Stimulated activated CD4-positive, alpha-beta T cell treated with anti-CD3 and anti-CD28 coated beads, Interleukin-15, amount 100 ng/mL, for 1 hour (primary cell): ENCODE measurements at places on chromosomes 16 and 17.

DNA sequence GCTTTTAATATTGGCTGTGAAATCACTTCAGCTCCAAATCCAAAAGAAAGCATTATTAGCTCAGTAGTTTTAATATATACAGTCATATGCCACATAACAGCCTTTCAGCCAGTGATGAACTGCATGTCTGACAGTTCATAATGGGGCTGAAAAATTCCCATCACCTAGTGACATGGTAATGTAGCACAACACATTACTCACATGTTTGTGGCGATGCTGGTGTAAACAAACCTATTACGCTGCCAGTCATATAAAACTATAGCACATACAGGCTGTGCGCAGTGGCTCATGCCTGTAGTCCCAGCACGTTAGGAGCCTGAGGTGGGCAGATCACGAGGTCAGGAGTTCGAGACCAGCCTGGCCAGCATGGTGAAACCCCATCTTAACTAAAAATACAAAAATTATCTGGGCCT lies 92.2 kb downstream of the TUBD1 start:
- no peak for DNase-seq

DNA sequence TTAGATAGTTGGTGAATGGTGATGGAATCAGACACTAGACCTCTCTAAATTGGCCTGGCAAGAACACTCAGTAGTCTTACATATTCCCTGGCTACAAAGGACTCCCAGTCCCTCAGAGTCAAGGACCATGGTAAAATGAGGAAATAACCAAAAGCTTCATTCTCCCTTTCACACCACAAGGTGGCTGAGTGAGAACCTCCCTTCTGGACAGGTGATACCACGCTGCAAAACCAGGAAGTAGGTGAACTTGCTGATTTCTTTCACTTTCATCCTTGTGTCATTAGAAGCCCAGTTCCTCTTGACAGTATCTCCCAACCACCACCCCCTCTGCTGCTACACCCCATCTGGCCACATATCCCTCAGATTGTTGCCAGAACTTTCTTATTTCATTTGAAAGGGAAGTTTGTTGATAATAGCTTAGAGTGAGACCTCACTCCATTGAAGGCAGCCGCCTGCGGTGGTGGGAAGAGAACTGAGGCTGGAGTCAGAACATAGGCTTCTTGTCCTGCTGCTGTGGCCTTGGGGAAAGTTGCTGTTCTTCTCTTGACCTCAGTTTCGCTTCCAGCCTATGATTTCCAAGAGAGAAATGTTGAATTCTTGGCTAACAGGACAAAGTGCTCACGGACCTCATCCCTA lies 290.6 kb upstream of the CCL2 start:
- no peak for DNase-seq

DNA sequence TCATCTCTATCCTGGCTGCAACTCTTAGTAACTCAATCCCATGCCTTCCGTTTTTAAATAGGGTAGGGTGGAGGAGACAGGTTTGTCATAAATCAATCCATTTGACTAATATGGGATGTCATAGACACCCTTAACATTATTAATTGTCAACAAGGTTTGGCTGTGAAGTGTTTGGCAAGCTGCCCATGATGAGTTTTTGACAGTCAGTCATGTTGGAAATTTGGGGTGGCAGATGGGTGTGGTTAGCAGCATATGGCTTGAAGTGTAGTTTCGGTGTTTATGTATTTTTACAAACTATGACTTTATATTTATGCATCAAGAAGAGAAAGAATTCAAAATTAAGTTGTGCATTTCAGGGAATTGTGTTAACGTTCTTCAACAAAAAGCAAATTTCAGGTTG lies 221.8 kb upstream of the CDH5 start:
- DNase-seq: no peak

DNA sequence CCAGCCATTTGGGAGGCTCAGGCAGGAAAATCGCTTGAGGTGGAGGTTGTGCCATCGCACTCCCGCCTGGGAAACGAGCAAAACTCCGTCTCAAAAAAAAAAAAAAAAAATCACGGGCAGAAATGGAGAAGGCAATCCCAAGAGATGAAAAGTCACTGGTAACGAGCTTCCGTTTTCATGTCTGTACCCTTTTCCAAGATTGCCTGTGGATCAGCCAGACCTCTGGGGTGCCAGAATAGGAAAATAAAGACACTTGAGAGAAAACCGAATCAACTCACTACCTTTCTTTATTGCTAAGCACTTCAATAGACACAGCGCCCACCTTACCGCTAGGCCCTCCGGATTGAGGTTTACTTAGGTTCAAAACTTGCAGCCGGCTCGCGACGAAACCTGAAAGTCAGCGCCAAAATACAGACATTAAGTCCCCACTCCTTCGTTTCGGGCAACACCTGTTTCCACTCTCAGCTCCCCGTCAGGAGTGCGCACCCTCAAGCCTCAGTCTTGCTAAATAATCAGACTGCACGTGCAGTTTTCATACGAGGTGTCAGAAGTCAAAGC lies 970 bp upstream of the TRAF7 start:
- DNase-seq: no peak

DNA sequence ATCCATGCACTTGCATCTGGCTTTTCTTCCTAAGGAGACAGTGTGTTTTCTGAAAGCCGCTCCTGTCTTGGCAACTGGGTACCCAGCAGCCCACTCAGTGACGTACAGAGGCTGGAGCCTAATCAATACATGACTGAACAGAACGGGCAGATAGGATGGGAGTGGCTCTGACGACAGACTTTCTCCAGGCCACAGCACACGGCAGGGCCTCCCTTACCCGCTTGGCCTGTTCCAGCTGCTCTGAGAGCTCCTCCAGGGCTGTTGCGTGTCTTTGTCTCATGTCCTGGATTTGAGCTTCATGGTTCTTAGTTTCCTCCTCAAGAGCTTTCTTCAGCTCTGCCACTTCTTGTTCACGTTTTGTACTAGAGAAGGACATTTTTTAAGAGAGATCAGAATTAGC lies 64.9 kb downstream of the NDEL1 start:
- DNase-seq: no peak

DNA sequence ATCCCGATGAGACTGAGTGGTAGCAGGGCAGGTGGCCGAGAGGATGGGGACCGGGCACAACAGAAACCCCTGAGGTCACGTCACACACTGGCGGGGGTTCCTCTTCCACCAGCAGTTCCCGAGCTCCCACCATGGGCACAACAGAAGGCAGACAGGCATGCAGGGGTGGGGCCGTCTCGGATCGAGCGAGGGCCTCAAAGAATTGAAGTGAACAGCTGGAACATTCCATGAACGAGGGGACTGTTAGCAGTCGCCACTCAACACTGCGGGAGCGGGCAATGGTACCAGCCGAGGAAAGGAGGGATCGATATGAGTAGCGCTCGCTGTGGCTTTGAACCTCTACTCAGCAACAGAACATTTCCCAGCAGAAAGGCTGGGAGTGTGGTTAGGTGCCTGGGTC lies 5.3 kb downstream of the CEP131 start:
- DNase-seq: no peak

GRCh38 chr17:32622540-32622939 lies 135.7 kb downstream of the CDK5R1 start:
- DNase-seq: no peak

DNA sequence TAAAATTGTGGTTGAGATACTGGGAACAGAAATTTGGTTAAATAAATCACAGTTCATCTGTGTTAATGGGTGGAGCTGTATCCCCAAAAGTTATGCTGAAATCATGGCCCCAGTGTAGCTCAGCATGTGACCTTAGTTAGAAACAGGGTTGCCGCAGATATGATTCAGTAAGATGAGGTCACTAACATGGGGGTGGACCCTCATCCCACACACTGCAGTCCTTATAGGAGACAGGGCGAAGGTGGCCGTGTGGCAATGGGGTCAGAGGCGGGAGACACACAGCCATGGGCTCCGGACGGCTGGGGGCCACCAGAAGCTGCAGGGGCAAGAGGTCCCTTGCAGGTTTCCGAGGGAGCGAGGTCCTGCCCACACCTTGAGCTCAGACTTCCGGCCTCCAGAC lies 10.7 kb downstream of the GALNS start:
- DNase-seq: no peak

DNA sequence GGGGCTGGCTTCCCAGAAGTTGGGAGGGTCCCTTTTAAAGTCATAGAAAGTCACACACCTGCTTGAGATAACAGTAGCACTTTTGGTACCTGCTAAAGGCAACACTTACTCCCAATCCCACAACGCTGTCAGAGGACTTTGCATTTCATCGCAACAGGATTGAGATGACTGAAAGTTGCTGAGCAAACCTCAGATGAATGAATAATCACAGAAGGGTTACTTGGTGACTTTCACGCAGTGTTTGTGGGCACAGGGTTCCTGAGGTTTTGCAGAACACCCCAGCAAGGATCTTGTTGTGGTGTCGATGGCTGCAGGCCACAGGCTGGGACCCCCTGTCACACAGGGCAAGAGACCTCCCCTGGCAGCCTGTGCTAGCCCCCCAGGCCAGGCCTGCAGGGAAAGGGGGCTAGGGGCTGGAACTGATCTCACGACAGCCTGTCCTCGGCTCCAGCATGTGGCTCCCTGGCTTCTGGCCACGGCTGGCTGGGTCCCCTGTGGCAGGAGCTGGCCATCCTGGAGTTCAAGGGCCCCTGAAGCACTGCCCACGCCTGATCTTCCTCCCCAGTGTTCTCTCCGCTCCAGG lies 79.4 kb upstream of the CBX4 start:
- no peak for DNase-seq

GRCh38 chr17:48704361-48705248 lies 17.7 kb downstream of the PRAC1 start:
- no peak for DNase-seq

GRCh38 chr17:42212382-42212781 lies 18.1 kb upstream of the GHDC start:
- DNase-seq: no peak

DNA sequence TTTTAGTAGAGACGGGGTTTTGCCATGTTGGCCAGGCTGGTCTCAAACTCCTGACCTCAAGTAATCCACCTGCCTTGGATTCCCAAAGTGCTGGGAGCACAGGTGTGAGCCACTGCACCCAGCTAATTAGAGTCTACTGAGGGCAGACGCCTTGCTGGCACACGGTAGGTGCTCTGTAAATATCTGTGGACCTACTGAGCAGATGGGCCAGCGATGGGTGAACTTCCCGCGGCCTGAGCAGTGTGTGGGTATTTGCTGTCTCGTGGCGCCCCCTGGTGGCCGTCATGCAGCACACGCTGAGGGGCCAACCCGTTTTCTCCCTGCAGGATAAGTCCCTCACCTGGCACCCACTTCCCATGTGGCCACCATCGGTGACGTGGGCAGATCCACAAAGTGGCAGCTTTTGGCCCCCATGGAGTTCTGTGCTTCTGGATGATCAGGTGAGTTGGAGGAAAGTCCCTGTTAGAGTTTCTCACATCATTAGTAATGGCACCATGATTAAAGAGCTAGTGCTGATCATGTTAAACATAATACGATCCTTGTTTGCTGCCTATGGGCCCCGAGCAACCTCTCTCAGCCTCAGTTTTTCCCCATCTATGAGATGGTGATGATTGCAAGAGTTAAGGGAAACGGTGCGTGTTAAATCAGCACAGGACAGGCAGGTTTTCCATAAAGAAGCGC lies 40.7 kb downstream of the ZDHHC7 start:
- peak; percentile 53 for DNase-seq

DNA sequence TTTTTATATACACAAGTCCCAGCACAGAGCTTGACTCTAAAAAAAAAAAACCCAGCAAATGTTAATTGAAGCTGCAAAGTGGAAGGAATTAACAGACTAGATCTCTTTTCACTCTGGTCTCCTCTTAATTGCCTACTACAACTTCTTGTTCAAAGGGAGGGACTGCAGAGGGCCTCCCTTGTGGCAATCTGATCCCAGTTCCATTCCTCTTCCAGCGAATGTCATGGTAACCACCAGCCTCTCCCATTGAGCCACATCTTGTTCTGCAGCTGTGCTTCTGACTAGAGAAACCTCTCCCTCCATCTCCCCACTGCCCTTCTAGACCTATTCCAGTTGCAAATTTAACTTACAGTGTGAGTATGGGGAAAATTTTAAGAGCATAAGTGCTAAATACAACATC lies 5.9 kb downstream of the SUPT6H start:
- DNase-seq: no peak

GRCh38 chr17:48540213-48540612 lies 4.7 kb downstream of the HOXB2 start:
- DNase-seq: no peak

DNA sequence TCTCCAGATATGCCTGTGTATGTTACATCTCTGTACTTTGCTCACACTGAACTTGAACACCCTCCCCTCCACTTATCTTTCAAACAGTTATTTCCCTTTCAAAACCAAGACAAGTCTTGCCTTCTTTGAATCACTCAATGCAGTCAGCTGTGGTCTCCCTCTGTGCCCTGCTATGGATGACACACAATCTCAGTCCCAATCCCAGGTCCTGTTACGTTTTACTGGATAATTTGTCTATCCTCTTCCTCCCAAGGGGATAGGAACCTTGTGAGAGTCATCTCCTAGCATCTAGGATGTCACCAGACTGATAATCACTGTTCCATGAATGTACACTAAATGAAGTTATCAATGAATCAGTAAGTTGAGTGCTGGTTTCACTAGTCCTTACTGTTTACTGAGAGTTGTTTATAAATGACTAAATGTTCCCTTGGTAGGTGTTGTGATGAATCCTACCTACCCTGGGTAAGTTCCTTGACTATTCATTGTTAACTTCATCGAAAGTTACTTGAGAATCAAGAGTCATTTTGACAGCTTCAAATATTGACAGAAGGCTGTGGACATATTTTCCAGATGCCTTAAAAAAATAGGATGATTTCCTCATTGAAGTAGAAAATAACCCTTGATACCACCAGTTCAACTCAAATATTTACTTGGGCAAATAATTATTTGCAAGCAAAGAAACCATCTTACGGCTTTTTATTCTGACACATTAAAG lies 244.9 kb downstream of the PRKCA start:
- DNase-seq: no peak

DNA sequence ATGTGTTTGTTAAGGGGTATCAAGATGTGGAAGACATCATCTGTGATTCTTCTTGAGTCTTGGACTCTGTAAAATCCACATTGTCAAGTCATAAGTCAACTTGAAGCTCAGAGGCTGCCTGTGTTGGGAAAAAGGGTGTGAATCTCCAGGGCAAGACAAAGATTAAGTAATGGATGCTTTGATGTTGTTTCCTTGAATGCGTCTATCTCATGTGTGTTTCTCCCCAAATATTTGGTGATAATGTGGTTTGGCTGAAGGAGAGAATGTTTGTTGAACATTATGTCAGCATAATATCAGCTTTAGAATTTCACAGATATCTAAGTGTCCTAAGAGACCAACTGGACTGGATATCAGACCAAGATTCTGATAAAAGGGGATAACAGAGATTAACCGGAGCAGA lies 24.1 kb upstream of the KCNJ16 start:
- no peak for DNase-seq

- DNase-seq: no peak
Observed at GRCh38 chr16:7182510-7183109, 150.0 kb upstream of the RBFOX1 start.
